Cerebellum (tissue), 4 donors: ENCODE measurements at places on chromosomes 4 and X.

DNA sequence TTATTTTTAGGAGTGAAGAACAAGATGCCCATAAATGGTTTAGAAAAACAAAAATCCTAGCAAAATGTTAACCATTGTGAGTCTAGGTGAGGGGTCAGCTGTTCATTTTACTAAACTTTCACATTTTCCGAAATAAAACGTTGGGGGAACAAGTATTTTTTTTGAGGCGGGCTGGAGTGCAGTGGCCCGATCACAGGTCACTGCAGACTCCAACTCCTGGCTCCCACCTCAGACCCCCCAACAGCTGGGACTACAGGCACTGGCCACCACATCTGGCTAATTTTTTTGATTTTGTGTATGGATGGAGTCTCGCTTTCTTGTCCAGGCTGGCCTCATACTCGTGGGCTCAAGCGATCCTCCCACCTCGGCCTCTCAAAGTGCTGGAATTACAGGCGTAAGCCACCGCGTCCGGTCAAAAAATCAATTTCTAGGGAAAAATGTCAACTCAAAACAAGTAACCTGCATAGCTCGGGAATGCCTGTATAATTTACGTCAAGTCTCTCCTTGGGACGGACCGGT, 742 bp upstream of the TAF1 start:
- DNase-seq: no peak

DNA sequence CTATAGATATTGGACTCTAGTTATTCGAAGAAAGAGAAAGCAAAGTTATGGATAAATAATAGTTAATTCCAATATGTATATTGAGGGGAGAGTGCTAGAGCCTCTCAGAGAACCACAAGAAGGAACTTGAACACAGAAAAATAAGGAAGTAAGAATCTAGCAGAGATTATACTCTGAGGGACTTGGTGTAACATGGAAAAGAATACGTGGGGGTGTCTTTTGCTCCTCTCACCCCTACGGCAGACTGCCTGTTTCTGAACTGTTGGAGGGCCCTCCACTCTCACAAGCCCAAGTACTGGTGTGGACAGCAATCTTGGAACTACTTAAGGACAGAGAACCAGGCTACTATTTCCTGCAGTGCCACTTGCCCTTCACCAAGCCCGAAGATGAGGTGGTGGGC, 1174.4 kb upstream of the PCDH10 start:
- DNase-seq: no peak

DNA sequence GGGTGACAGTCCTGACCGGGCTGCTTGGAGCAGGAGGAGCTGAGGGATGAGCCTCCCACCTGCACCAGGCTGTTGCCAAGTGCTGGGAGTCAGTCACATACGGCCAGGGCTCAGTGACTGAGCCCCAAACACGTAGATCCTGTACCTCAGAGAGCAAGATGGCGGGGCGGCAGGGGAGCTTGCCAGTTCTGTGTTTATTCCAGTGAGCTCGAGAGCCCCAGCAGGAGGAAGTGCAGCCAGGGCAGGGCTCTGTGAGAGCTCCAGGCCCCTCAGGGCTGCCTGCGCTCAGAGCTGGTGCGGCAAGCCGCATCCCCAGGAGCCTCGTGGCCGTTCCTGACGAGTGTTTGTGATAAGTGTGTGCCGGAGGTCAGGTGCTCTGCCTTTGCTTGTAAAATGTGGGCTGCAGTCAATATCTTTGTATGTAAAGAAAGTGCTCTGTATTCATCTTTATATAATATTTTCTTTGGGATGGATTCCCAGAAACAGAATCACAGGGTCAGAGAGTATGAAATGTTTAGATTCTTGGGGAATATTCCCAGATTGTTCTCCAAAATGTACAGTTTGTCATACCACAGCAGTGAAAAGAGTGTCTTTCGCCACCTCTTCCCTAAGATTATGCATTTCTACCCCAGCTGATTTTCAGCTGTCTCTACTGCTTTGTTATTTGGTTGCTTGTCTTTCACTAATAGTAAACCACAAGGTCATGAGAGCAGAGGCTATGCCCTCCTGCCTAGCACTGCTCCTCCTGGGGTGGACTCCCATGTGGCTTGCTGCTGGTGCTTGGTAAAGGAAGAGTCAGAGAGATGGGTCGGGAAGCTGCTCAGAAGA, 50.3 kb downstream of the NELFA start:
- peak; percentile 47 for DNase-seq

- no peak for DNase-seq
Measured at GRCh38 chr4:8592366-8593263, at the start of gene CPZ. Gene CPZ (plus strand): TSS chr4:8592765. CDS start chr4:8592834, 69 bp downstream.

GRCh38 chr4:134200811-134201215, 776 bp downstream of the PABPC4L start:
- no peak for DNase-seq

GRCh38 chr4:28665306-28665705, 1804.7 kb downstream of the STIM2 start:
- no peak for DNase-seq

DNA sequence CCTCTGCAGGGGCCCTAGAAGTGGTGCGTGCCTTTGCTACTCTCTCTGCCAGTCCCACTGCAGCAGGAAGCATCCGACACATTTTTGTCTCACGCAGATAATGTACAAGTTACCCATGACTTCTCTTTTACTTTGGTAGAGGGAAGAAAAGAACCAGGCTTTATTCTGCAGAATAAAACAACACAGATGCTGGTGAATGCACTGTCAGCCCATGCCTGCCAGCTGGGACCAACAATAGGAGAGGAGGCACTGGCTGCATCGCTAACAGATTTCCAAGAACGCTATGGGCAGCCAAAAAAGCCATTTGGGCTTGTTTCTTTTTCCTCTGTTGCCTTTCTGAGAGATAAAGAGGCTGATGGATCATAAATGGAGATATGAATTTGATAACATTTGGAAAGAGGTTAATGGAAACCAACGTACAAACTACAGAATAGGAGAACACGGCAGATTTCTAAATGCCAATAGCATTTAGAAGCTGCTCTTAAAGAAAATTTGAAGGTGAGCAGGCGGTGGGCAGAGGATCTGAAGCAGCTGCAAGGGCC, 47.5 kb upstream of the IGFBP7 start:
- no peak for DNase-seq

DNA sequence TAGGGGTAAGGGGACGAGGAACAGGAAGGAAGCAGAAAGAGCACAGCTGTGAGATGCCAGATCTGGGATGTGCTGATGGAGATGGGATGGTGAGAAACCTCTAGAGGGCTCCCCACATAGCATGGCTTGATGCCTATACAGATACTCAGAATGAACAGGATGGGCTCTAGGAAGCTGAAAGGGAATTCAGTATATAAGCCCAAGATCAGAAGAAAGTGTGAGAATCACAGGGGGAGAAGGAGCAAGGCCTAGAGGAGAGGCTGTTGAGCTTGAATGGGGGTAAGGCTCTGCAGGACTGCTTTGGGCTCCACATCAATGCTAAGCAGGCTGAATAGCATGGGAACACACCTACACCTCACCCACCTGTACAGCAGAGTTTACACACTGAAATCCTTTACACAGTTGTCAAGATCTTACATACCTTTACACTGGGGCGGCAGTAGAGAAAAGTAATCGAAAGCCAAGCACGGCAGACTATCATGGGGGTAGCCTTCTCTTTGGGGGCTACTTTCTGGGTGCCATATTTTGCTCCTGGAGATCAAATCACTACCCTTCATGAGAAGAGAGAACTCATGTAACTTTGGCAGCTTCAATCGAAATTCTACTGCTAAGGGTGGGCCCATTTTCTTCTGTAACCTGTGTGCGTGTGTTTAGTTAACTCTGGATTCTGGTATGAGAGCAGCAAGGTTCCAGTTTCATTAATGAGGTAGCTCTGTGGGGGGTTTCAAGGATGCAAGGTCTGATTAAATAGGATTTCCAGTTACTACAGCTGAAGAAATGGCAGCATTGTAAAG, 30.6 kb downstream of the HOPX start:
- DNase-seq: no peak

DNA sequence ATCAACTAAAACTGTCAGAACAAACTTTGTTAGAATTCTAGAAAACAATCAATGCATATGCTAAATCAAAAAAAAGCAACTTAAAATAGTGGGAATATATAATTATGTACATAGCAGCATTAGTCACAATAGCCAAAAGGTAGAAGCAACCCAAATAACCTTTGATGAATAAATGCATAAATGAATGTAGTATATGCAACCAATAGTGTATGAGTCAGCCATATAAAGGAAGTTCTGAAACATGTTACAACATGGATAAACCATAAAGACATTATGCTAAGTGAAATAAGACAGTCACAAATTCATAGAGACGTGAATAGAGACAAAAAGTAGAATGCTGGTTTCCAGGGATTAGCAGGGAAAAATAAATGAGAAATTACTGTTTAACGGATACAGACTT, 762.8 kb upstream of the INTU start:
- DNase-seq: no peak

DNA sequence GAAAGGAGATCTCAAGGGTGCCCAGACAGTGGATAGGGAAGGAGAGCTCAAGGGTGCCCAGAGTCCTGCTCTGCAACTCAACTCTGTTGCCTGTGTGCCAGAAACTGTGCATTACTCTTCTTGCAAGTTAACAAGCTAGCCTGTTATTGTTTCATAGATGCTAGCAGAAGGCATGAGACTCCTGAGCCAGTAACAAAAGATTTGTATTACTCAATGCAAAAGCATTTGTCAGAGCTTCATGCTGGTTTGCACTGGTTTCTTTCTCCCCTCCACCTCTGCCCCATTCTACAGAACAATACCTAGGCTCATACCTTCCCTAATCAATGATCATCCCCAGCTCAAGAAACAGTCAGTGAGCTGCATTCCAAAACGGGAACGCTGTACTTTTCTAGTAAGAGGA, 124.5 kb upstream of the NEIL3 start:
- no peak for DNase-seq

- no peak for DNase-seq
Measured at GRCh38 chrX:45261471-45261870, 60.8 kb upstream of the DIPK2B start.

DNA sequence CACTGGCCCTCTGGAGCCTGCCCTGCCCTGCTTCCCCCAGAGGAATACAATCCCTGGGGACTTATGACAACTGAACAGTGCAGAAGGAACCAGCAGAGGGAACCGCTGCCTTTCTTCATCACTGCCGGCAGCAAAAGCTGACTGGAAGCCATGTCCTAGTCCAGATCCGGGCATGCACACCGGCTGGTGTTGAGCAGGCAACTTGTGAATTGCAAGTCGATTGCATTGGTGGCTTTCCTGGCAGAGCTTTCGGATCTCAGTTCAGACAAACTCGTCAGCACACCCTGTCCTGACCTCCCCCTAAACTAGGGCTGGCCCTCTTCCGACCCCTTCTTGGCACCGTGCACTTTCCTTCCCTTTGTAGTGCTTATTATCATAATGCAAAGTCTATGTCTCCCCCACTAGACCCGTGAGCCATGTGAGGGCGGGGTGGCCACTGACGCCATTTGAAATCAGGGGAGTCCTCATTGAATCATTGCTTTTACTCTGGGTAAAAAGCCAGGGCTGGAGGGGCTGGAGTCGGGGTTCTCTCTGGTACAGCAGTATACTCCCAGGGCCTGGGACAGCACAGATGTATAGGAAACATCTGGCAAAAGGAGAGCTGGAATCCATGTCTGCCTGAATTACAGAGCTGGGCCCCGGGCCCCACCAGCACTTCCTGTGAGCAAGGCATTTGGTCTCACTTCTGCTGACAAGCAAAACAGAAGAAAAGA, 1.8 kb downstream of the ARHGAP4 start:
- DNase-seq: no peak

DNA sequence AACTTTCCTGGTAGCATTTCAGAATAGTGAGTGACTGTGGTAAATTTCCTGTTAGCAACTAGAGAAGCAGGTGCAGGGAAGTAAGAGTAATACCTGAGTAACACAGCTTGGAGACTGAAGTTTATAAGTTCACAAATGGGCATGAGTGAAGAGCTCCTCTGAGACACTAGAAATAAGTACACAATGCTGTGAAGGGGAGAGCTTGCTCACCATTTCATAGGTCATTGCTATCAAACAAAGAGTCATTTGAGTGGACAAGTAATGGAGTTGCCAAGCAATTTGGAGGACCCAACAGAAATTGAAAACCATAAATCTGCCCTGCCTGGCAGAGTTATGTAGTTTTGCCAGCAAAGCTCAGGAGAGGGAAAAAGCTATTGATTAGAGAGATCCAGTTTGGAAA, 523.6 kb downstream of the TRAM1L1 start:
- no peak for DNase-seq

DNA sequence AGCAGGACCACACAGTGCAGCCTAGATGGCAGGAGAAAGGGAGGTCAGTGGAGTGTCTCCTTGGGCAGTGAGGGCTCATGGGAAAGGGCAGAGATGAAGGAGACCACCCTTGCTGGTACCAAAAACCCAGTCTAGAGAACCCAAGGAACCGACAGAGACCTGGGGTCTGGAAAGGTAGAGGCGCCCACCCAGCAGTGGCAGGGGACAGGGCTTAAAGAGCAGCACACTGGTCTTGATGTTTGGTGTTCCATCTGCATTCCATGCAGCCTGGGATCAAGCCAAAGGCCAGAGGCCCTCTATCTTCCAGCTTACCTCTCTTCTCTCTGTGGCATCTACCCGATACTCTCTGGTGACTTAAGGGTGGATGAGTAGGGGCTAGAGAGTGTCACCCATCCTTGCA, 127.5 kb downstream of the PJA1 start:
- DNase-seq: no peak

GRCh38 chr4:104642521-104642920, 147.8 kb upstream of the CXXC4 start:
- no peak for DNase-seq

- no peak for DNase-seq
Measured at GRCh38 chr4:73575660-73576059, 44.6 kb downstream of the RASSF6 start.

- DNase-seq: no peak
Measured at GRCh38 chr4:2686379-2687265, 69.5 kb downstream of the TNIP2 start.

- DNase-seq: peak; percentile 14
Measured at GRCh38 chrX:101287402-101287801, 3.7 kb downstream of the TAF7L start.

- no peak for DNase-seq
Measured at GRCh38 chrX:38937400-38937799, 136.1 kb downstream of the MID1IP1 start.

DNA sequence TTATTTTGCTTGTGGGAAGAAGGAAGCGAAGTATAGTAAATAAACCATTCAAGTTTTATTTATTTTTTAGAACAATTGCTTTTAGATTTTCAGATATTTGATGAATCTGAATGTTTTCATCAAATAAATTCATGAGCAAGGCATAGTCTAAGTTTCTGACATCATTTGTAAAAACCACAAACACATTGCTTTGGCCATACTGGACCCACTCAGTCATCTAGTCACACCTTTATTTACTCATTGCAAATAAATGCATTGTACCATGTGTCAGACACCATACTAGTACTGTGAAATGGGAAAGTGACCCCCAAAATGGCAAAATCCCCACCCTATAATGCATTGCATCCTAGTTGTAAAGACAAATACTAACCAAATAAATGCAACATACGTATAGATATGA, 449.1 kb upstream of the SMIM31 start:
- DNase-seq: no peak

DNA sequence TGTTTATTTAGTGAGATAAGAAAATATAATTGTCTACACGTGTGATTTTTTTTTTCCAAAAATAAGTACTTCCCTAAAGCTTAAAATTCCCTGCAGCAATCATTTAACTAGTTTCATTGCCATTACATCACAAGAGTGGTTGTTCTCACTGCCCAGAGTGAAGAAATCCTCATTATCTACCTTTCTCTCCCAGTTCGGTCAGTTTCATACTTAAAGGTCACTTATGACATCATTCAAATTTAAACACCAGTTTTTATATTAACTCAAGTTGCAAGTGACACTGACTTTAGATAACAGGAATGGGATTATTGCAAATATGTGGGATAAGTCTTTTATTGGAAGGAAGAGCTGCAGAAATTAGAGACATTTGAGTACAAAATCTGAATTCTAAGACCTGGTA, 1699.8 kb upstream of the IGFBP7 start:
- DNase-seq: no peak
